Coronary artery (tissue), 2 donors: ENCODE measurements at places on chromosomes 11 and 22.

- no peak for DNase-seq
Measured at GRCh38 chr11:88188251-88188931, 13.1 kb upstream of the RAB38 start.

- DNase-seq = no peak
Measured at GRCh38 chr11:61983419-61983818, 16.0 kb upstream of the FTH1 start.

GRCh38 chr11:91952056-91952455, 272.6 kb upstream of the FAT3 start:
- DNase-seq = no peak

- DNase-seq = no peak
Measured at GRCh38 chr11:77072851-77073327, 6.1 kb downstream of the CAPN5 start.

- DNase-seq = no peak
Measured at GRCh38 chr11:66116576-66117361, 46.7 kb downstream of the PACS1 start.
